ENCODE measurements at places on chromosomes 4 and X.

DNA sequence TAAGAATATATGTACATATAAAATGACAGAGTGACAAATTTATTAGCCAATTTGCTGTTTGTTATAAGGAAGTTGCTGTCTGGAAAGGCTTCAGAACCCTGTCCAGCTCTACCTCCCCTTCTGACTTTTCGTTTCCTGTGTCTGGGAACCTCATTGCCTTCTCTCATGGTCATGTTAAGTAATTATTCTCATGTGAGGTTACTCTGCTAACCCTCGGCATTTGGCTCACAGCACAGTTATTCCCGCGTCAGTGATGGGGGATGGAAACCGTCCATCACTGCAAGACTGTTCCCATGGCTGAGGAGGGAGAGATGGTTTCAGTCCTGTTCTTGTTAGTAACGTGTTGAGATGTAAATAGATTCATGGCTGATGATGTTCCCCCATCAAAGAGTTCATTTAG lies 11.9 kb downstream of the EDNRA start:
- no peak for DNase-seq

GRCh38 chr4:36439556-36439955 lies 158.1 kb downstream of the DTHD1 start:
- DNase-seq, result no peak

GRCh38 chrX:8927066-8927635 lies 106.8 kb downstream of the FAM9B start:
- no peak for DNase-seq

GRCh38 chr4:102478186-102478585 lies 23.0 kb upstream of the NFKB1 start:
- DNase-seq, result no peak

DNA sequence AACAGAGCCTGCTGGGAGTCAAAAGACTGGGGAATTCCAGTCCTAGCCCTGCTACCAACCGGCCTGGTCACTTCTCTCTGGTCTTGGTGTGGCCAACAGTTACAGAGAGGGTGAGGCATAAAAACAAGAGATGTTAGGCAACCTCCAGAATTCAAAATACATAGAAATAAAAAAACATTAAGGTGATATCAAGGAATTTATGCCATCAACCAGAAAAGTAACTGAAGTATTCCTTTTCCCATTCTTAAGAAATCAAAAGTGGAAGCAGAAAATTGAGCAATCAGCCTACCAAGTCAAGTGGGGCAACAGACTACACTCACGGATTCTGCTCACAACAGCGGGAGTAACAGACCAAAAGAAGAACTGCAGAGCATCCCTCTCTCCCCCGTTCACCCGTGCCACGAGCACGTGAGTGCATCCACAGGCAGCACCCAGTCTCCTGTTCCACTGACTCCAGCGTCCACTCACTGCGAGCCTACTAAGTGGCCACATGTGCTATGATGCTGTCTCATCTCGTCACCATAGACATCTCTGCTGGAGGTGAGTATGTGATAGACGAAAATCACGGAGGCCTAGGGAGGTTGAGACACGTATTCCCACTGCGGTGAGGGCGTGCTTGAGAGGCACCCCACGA lies 29.3 kb downstream of the AFAP1 start:
- no peak for DNase-seq

DNA sequence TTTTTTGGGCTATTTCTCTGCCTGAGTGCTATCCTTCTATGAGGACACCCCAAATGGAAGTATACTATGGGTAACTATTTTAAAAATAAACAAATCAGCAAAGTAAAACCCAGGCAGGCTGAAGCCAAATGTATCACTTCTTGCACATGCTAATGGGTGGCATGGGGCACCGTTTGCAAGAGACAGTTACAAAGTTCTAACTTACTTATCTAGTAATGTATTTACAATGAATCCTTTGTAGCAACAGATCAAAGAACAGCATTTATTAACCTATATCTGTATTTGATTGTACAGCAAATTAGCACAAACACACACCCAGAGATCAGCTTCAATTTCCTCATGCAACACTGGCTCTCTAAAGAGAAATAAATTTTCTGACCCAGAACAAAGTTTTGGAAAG lies 225.5 kb downstream of the ZNF674 start:
- DNase-seq, result no peak

DNA sequence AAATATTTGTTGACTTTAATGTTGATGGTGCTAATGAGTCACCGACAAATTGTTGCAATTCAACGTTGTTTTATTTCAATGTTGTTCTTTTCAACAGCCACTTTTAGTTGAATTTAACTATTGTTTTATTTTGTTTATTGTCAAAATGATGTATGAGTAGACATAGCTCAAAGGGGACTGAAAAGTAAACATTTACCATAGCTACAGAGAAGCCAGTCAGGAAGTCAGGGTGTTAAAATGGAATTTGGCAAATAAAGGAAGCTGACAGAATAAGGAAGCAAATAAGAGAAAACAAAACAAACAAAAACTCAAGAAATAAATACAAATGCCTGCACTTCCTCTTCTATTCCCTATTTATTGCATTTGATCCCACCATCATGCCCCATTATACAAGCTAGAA lies 648.4 kb upstream of the HTR2C start:
- DNase-seq, result no peak

- DNase-seq, result no peak
Observed at GRCh38 chr4:16745009-16745635, 153.3 kb downstream of the LDB2 start.

DNA sequence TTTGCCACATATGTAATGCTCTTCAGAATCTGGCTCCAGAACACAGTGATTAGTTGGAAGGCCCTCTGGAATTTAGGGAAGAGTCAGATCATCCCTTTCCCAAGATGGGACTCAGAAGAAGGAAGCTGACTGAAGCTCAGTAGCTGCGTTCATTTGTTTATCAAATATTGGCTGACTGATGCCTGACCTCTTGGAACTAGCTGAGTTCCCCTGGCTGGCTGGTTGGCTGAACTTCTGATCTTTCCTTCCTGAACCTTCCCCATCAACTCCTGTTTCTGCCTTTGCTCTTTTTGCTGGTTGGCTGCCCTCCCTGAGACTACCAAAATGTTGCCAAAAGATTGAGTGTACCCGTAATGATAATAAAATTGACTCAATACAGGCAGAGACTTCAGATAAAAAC lies 866.5 kb upstream of the INTU start:
- DNase-seq, result no peak

GRCh38 chr4:26938516-26938915 lies 77.9 kb downstream of the STIM2 start:
- no peak for DNase-seq

GRCh38 chrX:97026406-97026805 lies 142.7 kb downstream of the RPA4 start:
- no peak for DNase-seq

DNA sequence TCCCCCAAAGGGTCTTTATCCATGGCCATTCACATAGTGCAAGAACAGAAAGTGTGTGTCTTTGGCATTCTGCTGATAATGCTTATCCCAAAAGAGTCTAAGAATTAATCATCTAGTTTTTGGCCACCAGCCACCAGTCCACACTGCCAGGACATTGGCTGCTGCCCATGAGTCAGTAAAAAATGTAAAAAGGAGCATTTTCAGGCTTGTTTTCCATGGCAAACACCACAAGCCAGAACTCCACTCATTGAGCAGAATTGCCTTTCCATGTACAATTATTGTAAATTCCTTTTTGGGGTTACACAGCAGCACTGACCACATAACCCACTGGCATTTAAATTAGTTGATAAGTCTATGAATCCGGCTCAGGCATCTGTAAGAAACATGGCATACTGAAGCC lies 89.2 kb upstream of the PRDX4 start:
- no peak for DNase-seq

DNA sequence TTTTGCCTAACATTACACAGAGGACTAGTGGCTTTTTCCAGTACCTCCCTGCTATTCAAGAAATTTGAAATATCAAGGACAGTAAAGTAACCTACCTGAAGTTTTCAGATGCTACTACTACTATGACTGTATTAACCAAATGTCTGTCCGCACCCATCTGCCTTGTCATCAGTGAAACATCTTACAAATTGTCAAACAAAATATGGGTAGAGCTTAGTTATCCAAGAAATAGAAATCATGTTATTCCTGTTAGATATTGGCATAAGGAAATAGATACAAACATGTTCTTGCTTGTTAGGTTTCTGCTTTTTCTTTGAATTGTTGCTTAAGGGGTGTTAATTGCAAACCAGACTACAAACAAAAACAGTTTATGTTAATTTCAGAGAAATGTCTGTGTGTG lies 63.9 kb downstream of the PLS3 start:
- DNase-seq, result no peak

- no peak for DNase-seq
Observed at GRCh38 chr4:99943904-99944437, 2.4 kb downstream of the DNAJB14 start.

DNA sequence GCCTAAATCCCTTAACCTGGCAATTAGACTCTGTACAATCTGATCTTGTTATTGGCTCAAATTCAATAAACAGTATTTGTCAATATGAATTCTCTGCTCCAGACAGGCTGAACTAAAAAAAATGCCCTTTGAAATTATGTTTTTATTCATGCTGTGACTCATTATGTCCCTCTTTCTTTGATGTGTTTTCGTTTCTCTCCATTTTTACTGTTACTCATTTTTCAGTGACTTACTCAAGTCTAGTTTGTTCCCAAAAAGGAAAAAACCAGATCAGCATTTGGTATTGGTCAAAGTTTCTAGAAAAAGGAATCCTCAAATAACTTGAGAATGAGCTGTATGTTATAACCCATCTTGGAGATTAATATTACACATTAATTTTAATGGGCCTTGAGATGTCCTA lies 40.4 kb downstream of the UNC5C start:
- DNase-seq, result no peak

GRCh38 chr4:48944756-48945241 lies 38.2 kb upstream of the OCIAD2 start:
- DNase-seq, result no peak

- no peak for DNase-seq
Observed at GRCh38 chr4:16123356-16124084, 39.7 kb upstream of the PROM1 start.

DNA sequence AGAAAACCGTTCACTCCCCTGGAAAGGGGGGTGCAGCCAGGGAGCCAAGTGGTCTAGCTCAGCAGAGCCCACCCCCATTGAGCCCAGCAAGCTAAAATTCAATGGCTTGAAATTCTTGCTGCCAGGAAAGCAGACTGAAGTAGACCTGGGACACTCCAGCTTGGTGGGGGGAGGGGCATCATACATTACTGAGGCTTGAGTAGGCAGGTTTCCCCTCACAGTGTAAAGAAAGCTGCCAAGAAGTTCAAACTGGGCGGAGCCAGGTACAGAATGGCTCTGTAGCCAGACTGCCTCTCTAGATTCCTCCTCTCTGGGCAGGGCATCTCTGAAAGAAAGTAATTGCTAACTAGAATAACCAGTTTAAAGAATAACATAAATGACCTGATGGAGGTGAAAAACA lies 372.3 kb upstream of the F9 start:
- no peak for DNase-seq

DNA sequence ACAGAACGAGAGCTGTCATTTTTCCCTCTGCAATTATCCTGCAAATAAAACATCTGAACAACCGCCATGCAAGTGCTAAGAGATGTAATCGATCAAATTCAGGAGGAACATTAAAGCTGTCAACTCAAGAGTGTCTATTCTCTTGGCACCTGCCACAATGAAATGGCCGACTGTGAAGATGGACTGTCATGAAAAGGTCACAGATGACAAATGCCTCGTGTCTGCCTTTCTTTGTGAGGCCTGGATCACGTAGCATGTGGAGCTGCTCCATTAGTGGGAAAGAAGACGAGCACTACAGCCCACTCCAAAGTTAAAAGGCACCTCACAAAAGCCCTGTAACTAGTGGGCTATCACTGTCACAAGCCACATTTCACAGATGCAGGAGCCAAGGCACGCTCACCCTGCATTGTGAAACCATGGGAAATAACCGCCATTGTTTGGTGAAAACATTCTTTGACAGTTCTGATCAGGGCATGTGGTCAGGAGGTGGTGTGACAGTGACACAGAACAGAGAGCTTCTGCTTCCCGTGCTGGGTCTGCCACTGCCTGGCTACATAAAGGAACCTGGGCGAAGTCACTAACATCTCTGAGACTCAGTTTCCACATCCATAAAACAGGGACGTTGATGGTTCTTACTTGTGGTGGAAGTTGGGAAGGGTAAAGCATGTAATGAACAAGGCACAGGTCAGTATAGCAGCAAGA lies 98.9 kb downstream of the EVC2 start:
- no peak for DNase-seq

GRCh38 chr4:147825451-147826287 lies 93.8 kb downstream of the ARHGAP10 start:
- no peak for DNase-seq

DNA sequence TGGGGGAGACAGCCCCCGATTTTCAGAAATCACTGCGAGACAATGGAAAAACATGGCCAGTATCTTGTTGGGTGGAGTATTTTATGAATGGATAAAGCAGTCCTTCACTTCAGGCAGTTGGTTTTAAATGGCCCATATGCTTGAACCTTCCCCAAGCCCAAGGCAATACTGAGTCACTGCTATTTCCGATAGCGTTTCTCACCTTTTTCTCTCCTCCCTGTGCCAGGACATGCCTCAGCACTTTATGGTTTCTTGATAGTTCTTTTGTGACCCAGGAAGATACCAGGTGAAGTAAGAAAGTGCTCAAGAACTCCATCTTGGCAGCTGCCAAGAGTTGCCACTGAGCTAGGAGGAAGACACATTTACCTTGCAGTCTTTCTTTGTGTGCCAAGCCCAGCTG lies 26.8 kb upstream of the ESX1 start:
- DNase-seq, result no peak

DNA sequence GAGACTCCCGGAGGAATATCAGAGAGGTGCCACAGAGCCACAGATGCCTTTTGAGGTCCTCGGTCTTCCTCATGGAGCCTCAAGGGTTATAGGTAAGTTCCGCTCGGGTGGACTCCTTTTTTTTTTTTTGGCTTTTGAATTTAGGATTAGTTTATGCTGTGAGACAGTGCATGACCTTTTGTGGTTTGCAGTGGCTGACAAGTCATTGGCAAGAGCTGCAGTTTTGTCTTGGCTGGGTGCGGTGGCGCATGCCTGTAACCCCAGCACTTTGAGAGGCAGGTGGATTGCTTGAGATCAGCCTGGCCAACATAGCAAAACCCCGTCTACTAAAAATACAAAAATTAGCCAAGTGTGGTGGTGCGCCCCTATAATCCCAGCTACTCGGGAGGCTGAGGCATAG lies 4.5 kb upstream of the GRSF1 start:
- DNase-seq, result no peak

- no peak for DNase-seq
Observed at GRCh38 chr4:122739174-122739573, 6.7 kb downstream of the BBS12 start.

- no peak for DNase-seq
Observed at GRCh38 chr4:37719021-37719420, 32.8 kb upstream of the RELL1 start.

- no peak for DNase-seq
Observed at GRCh38 chrX:18983666-18984380, at the start of gene PHKA2. Gene PHKA2, minus strand, starts transcription at chrX:18984114. Its CDS starts 182 bp downstream, at chrX:18983932.
